ENCODE measurements at places on chromosomes 16 and 17.

DNA sequence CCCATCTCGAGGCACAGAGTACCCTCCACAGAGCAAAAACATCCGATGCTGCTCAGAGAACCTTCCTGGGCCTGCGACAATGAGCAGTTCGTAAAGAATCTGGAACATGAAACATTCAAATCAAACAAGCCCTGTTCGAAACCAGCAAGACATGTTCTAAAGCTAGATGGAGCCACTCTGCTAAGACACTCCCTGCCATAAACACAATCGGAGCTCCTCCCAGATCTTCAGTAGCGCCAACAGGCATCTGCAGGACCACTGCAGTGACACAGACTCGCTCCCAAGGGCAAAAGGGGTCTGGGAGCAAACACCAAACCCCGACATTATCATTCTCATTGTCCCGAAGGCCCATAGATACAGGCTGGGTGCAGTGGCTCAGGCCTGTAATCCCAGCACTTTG, 108.7 kb downstream of the ZFHX3 start:
- DNase-seq, result no peak

- DNase-seq, result no peak
Measured at GRCh38 chr17:19502517-19502916, 31.1 kb upstream of the SLC47A1 start.

- DNase-seq, result no peak
Measured at GRCh38 chr17:27319541-27320221, 25.8 kb downstream of the WSB1 start.

DNA sequence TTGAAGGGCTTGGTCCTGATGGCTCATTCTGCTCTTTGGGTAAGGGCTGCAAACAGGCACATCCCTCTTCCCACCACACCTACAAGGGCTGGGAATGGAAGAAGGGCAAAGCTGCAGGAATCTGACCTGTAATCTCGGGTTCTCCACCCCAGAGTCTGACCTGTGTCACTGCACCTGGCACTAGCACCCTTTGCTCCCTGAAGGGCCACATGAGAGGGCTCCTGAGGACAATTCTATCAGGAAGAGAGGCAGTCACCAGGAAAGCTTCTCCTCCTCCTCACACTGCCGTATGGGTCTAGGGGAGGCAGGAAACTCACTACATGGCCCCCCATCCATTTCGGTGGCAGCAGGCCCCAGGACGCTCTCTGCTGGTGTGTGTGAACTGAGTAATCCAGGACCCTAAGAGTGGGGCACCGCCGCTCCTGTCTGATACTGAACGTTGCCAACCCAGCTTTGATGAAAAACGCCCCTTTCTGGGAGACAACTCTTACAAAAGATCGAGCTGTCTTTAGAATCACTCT, 26.4 kb downstream of the TTLL6 start:
- DNase-seq, result no peak

DNA sequence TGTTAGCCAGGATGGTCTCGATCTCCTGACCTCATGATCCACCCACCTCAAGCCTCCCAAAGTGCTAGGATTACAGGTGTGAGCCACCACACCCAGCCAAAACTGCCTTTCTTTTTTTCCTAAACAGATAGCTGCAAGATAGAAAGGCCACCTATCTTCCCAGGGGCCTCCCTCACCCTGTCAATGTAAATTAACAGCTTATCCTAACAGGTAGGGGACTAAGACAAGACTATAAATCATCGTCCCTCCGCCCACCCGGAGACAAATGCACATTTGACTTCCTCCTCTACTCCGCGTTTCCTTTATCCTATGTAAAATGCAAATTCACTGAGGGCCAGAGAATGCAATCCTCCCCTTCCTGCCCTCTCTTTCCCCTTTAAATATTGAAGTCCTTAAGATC, 71.4 kb downstream of the MARF1 start:
- no peak for DNase-seq

DNA sequence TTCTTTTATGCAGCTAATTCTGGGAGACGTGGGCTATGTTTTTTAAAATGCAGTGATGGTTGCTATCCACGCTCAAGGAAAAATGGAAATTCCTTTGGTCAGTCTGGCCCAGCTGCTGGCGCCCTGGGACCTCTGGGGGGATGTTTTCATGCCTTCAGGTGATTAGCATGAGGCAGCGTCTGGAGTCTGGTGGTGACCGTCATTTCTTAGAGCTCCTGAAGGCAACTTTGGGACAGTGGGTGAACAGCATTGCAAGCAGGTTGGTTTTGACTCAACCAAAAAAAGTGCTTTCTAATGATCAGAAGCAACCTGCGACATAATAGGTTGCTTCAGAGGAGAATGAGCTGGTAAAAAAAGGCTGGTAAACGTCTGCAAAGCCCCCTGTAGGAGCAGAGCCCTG, 82.3 kb downstream of the RPA1 start:
- no peak for DNase-seq

Measured in stimulated activated CD4-positive, alpha-beta T cell treated with anti-CD3 and anti-CD28 coated beads, Interleukin-12 subunit alpha, Interleukin-12 subunit beta, amount 100 ng/mL, for 24 hours (primary cell).